ENCODE measurements at places on chromosomes 3 and 15.

GRCh38 chr3:117589454-117589853, 879.9 kb downstream of the TUSC7 start:
- no peaks in the 10 kb centered on the region for H3K36me3 ChIP-seq
- H3K4me1 ChIP-seq, result no peaks in the 10 kb centered on the region
- H3K4me3 ChIP-seq, result no peak overlapping the region
- no peak for DNase-seq

DNA sequence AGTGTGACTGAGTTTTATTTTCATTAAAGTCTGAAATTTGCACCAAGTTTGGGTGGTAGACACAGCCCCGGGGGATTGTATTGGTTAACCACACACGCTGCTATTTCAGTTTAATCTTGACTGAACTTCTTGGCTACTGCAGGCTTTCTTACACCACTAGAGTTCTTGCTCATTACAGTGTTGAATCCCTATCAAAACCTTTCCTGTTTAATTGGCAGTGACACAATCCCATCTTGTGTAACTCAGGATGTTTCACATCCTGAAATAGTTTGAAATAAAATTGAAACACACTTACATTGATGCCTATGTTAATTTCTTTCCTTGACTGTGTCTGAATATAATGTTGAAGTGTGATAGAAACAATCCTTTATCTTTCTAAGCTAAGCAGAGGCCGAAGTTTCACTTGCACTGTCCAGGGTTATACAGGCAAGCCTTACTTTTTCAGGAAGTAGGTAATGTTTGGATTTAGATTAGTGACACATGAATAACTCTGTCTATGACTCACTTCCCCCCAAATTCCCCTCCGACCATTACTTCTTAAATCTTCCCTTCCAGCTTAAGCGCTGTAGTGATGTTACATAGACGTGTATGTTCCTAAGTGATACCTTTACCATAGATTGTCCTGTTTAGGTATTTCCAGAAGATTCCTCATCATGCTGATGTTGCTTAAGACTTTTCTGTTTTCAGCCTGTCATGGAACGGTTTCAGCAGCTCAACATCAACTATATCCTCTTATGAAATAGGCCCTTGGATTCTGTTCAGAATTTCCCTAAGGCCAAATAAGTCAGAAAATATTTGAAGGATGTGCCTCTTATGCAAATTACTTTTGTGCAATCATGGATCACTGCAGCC, 16.8 kb downstream of the ATG7 start:
- peaks cover 22% of the 10 kb centered on the region for H3K4me1 ChIP-seq
- DNase-seq, result no peak
- peak overlapping the region; percentile 67 for H3K27ac ChIP-seq

DNA sequence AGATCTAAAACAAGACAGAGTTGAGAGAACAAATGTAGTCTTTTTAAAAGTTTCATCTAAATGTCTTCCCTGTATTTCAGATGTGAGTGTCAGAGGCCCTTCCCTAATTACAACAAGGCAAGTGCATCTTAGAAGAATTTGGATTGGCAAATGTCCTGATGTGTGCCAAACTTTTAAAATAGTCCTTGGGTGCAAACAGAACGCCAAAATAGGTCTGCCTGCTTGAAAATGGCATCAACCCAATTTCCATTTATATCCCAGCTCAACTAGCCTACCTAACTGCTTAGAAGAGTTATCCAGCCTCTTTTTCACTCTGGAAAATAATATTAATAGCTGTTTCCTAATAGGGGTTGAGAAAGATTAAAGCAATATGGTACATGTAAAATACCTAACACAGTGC, 311.8 kb upstream of the ARRDC4 start:
- DNase-seq, result no peak
- no peaks in the 10 kb centered on the region for H3K4me1 ChIP-seq
- no peak overlapping the region for H3K27ac ChIP-seq
- no peaks in the 10 kb centered on the region for H3K36me3 ChIP-seq
- no peak overlapping the region for H3K4me3 ChIP-seq

DNA sequence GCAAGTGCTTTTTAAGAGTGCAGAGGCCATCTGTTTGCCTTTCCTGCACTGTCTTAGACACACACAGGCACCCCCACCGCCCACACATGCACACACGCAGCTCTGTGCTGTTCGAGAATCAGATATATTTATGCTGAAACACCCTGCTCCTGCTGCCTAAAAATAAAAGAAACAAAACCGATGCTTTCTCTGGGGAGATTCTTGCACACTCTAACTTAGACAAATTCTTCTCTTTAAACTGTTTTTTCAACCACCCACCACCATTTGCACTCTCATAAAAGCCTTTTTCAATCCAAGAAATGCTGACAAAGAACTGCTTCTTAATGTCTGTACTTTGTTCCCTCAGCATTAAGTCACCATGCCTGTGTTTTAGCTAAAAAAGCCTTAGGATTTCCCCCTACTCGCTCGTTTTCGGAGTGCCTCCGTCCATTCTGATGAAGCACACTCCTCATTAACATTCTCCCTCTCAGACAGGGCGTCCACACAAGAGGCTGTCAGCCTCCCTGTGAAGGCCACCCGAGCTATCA, 26.2 kb downstream of the SLC12A8 start:
- peak; percentile 35 for DNase-seq
- no peak overlapping the region for H3K4me3 ChIP-seq
- no peaks in the 10 kb centered on the region for H3K36me3 ChIP-seq
- no peaks in the 10 kb centered on the region for H3K27me3 ChIP-seq
- H3K4me1 ChIP-seq, result no peaks in the 10 kb centered on the region
- H3K27ac ChIP-seq, result peak overlapping the region; percentile 41

DNA sequence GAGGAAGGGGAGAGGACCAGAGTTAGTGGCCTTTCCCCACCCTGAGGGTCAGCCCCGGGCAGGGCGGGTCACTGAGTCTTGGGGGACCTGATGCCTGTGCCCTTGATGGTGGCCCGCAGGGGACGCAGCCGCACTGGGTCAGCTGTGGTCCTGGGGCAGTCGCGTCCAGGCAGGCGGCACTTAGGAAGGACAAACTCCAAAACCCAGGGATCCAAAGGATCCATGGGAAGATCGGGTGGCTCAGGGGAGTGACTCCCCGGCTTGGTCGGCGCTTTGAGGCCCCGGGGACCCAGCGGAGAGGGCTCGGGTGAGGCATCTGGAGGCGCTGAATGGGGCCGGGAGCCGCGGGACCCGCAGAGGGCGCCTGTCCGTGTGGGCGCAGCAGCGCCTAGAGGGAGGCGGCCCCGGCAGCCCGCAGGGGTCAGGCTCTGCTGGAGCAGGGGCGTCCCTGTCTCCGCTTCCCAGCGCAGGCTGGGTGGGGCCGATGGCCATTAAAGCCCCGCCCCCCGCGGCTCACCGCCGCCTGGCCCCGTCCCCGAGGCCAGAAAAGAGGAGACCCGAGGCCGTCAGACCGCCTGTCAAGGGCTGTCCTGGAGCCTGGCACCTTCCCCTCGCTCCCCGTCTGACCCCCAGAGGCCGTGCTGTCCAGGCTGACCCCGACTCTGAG, 17.5 kb downstream of the CIDEC start:
- H3K27ac ChIP-seq, result peak overlapping the region; percentile 88
- H3K4me1 ChIP-seq, result peaks cover 23% of the 10 kb centered on the region
- H3K27me3 ChIP-seq, result no peaks in the 10 kb centered on the region

GRCh38 chr3:136994772-136995516, 37.2 kb downstream of the IL20RB start:
- no peaks in the 10 kb centered on the region for H3K4me1 ChIP-seq
- H3K27ac ChIP-seq, result peak overlapping the region; percentile 75
- peak; percentile 86 for DNase-seq
- no peaks in the 10 kb centered on the region for H3K27me3 ChIP-seq
- H3K36me3 ChIP-seq, result no peaks in the 10 kb centered on the region

DNA sequence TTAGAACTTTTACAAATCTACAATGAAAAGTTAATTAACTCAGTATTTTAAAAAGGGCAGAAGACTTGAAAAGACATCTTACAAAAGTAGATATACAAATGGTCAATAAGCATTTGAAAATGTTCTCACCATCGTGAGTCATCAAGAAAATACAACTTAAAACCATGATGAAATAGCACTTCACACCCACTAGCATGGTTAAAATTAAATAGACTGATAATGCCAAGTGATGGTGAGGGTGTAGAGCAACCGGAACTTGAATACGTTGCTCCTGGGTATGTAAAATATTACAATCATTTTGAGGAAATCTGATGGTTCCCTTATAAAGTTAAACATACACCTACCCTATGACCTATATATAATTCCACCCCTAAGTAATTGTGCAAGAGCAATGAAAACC, 319.8 kb upstream of the UMPS start:
- H3K4me1 ChIP-seq, result no peaks in the 10 kb centered on the region
- H3K4me3 ChIP-seq, result no peak overlapping the region
- H3K27ac ChIP-seq, result no peak overlapping the region
- DNase-seq, result no peak

GRCh38 chr3:43327582-43327979, 41.2 kb downstream of the SNRK start:
- H3K36me3 ChIP-seq, result no peaks in the 10 kb centered on the region
- no peak overlapping the region for H3K4me3 ChIP-seq
- H3K27ac ChIP-seq, result peak overlapping the region; percentile 76
- DNase-seq, result no peak
- H3K27me3 ChIP-seq, result no peaks in the 10 kb centered on the region

- peak overlapping the region; percentile 60 for H3K27ac ChIP-seq
- no peaks in the 10 kb centered on the region for H3K4me1 ChIP-seq
- H3K4me3 ChIP-seq, result no peak overlapping the region
- no peak for DNase-seq
Measured at GRCh38 chr3:97871186-97871585, 49.4 kb downstream of the CRYBG3 start.

- no peak overlapping the region for H3K27ac ChIP-seq
- H3K27me3 ChIP-seq, result no peaks in the 10 kb centered on the region
Measured at GRCh38 chr3:161108840-161109239, 3.7 kb upstream of the B3GALNT1 start.

DNA sequence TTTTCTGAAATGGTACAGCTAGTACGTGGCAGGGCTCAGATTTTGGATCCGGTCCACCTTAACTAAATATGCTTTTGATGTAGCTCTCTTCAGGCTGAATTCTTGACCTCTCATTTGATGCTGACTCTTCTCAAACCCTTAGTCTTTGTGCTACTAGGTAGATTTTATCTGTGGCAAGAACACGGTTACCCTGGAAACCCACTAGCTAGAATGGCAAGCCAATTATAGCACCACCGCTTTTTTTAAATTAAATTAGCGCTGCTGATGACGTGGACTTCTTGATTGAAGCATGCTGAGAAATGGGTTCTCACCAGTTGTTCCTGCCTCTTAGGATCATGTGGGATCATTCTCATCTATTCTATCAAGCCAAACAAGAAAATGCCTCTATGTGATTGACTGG, 421.5 kb downstream of the LPP start:
- H3K36me3 ChIP-seq, result no peaks in the 10 kb centered on the region
- no peaks in the 10 kb centered on the region for H3K27me3 ChIP-seq
- DNase-seq, result no peak
- H3K27ac ChIP-seq, result no peak overlapping the region
- H3K4me3 ChIP-seq, result no peak overlapping the region

GRCh38 chr15:71096676-71097075, 18.6 kb upstream of the THSD4 start:
- no peaks in the 10 kb centered on the region for H3K4me1 ChIP-seq
- DNase-seq, result no peak
- no peaks in the 10 kb centered on the region for H3K27me3 ChIP-seq
- H3K36me3 ChIP-seq, result no peaks in the 10 kb centered on the region
- no peak overlapping the region for H3K27ac ChIP-seq
- no peak overlapping the region for H3K4me3 ChIP-seq

DNA sequence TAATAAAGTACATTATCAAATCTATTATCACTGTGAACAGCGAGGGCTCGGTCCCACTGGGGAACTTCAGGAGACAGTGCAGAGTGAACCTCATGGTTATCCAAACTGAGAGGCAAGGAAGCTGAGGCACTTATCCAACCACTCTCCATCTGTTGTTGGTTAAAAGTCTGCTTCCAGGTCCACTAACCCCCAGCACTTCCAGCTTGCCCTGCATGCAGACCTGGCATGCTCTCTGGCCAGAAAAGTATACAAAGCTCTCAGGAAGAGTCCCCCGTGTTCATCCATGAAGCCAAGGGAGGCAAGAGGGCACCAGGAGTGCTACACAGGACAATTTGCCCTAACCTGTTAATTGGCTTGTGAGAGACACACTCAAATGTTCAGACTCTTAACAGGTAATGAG, 36.0 kb downstream of the FBN1 start:
- no peak overlapping the region for H3K4me3 ChIP-seq
- H3K27me3 ChIP-seq, result no peaks in the 10 kb centered on the region
- no peak overlapping the region for H3K27ac ChIP-seq
- no peaks in the 10 kb centered on the region for H3K36me3 ChIP-seq

DNA sequence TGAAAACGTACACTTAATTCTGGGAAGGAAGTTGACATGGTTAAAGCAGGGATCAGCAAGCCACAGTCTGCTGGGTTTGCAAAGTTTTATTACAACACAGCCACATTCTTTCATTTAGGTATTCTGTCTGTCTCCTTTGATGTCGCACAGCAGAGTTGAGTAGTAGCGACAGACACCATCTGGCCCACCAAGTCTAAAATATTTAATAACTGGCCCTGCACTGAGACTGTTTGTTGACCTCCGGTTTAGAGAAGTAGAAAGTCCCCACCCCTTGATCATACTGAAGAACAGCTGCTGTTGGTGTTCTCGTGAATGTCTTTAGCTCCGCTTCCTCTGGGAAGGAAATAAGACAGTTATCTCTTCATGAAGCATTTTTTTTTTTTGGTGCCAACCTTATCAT, 66.2 kb downstream of the MCTP2 start:
- no peaks in the 10 kb centered on the region for H3K36me3 ChIP-seq
- no peaks in the 10 kb centered on the region for H3K4me1 ChIP-seq

DNA sequence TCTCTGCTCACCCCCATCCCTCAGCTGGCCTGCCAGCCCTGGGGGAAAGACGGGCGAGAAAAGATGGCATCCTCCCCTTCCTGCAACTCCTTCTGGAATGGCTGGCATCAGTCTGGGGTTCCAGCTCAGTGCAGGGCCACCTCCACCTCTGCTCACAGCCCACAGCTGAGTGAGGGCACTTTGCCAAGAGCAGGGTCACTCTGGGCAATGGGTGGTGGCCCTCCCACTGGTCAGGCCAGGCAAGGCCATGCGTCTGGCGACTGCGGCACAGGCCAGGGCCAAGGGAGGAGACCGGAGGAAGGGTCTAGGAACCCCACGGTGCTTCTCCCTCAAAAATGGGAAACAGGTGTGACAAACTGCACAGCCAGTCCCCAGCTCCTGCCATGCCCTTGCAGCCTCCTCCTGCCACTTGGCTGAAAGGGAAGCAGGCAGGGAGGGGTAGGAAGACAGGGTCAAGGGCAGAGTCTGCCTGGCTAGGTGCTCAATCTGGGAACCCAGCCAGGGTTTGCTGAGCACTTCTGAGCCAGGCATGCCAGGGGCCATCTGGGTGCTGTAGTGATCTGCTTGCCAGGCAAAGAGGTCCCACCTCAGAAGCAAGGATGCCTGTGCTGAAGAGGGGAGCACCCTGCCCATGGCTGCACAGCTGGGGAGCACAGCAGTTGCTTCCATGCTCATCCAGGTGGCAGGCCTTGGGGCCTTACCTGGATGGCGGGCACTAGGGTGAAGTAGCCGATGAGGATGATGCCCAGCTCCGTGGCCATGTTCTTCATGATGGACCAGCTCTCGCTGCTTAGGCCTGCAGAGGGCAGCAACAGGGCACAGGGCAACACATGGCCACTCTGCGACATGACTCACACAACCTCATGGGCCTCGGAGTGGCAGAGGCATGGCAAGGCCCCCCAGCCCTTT, 41.2 kb downstream of the PTPN23 start:
- H3K27me3 ChIP-seq, result no peaks in the 10 kb centered on the region
- H3K27ac ChIP-seq, result peak overlapping the region; percentile 56
- no peak for DNase-seq
- no peaks in the 10 kb centered on the region for H3K4me1 ChIP-seq
- no peak overlapping the region for H3K4me3 ChIP-seq
- H3K36me3 ChIP-seq, result no peaks in the 10 kb centered on the region

GRCh38 chr15:61079529-61079928, 149.6 kb downstream of the RORA start:
- no peaks in the 10 kb centered on the region for H3K27me3 ChIP-seq
- DNase-seq, result no peak
- H3K4me1 ChIP-seq, result no peaks in the 10 kb centered on the region
- H3K36me3 ChIP-seq, result no peaks in the 10 kb centered on the region
